ENCODE measurements at places on chromosomes 16 and 17. TPM values are rescaled to one million over a fixed set of nuclear protein-coding genes. Genes with fewer than 3 reads are reported as not detected.

DNA sequence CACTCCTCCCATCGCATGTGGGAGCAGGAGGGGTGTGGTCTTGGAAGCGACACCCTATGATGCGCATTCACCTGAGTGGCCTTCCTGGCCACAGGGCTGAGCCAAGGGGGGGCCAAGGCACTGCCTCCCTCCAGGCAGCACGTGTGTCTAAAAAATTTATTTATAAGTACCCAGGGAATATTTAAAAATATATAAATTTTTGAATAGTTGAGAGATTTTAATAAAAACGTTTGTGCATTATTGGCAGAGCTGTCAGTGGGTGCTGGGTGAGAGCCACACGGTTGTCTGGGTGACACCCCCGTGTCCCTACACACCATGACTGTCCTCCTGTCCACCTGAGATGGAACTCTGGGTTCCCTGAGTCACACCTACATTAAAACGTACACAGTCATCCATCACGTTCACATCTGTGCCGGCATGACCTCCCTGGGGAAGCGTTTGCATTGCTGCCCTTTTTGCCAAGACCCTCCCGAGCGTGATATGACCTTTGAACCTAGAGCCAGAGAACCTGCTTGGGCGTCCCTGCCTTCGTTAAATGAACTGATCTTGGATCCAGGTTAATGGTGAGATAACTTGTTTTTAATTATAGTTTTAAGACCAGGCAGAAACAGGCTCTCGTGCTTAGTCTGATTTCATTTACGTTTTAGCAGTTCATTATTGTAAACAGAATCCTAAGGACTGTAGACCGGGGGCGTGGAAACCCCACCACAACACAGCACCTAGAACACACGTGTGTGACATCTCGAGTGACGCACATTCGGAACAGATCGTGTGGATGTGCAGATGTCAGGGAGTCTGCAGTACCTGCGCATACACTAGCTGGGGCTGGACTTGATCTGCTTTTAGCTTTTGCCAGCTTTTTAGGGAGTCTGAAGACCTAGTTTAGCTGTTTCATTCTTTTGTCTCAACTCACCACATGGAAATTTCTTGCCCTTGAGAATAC is 192.8 kb upstream of the CHMP6 start:
- H3K27ac ChIP-seq: no peak overlapping the region
- peaks cover 30% of the 10 kb centered on the region for H3K4me1 ChIP-seq
- peaks cover 27% of the 10 kb centered on the region for H3K36me3 ChIP-seq
- no peaks in the 10 kb centered on the region for H3K27me3 ChIP-seq

- DNase-seq: peak; percentile 56
- no peaks in the 10 kb centered on the region for H3K27me3 ChIP-seq
- no peak overlapping the region for H3K4me3 ChIP-seq
- peaks cover 41% of the 10 kb centered on the region for H3K4me1 ChIP-seq
- no peak overlapping the region for H3K27ac ChIP-seq
- peaks cover 7% of the 10 kb centered on the region for H3K36me3 ChIP-seq
Observed at GRCh38 chr16:27374221-27374803, 27.7 kb upstream of the IL21R start.

DNA sequence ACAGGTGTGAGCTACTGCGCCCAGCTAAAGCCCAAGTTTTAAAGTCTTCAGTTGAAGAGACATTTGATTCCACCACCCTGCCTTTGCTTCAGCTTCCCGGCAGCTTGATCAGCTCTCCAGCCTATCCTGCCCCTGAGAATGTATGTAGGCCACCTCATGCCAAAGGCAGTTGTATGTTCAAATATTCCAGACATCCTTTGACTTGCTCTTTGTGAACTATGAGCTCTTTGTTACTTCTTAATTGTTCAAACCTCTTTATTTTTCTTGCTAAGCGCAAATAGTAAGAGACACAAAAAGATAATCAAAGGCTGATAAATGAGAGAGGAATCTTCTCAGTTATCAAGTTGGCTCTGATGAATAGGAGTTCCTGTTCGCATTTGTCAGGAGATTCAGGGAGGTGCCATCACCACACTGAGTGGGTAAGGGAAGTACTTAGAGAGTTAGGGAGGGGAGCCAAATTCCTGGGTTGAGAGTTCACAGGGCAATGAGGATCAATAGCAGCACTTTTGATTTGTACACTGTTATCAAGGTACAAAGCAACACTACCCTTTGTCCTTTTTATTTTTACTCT is 32.0 kb upstream of the SUPT4H1 start:
- H3K36me3 ChIP-seq: no peaks in the 10 kb centered on the region
- no peaks in the 10 kb centered on the region for H3K27me3 ChIP-seq
- DNase-seq: no peak
- no peak overlapping the region for H3K4me3 ChIP-seq

DNA sequence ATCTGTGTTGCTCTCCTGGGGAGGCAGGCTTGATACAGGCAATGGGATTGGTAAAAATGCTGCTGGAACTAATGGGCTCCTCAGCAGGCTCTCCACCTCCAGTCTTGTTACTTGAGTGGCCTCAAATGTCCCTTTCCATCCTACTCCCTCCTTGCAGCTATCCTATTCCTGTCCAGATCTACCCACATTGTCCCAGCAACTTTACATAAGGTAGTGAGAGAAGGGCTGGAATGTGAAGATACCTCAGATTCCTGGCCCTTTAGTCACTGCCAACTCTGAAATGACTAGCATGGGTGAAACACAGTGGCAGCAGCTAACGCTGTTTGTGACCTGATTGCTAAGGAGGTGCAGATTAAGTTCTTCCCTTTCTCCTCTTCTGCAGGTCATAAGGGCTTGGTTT is 210.1 kb upstream of the HS3ST4 start:
- H3K27ac ChIP-seq: no peak overlapping the region
- H3K4me3 ChIP-seq: no peak overlapping the region
- no peaks in the 10 kb centered on the region for H3K4me1 ChIP-seq

DNA sequence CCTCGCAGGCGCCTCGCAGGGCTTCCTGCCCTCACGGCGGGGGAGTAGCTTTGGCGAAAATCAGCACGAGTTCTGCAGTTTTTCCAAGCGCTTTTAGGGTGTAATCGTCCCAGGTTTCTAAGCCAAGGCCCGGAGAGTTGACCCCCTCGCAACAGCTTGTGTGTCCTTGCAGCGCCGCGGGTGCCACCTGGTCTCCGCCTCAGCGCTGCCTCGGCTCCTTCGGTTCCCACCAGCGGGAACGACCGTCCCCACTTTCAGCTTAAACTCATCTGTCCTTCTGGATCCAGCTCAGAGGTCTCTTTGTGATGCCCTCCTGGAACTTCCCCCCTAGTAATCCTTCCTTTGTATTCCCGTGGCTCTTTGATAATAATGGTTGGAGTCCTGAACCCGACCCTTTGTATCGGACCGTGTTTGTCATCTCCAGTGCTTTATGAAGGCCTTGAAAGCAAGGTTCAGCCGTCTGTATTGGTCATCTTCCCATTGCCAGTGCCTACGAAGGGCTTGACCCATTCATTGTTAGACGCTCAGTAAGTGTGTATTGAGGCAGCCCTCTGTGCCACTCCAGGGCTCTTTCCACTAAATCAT is 858 bp upstream of the SMARCE1 start:
- no peaks in the 10 kb centered on the region for H3K27me3 ChIP-seq
- peak overlapping the region; percentile 97 for H3K27ac ChIP-seq
- peaks cover 19% of the 10 kb centered on the region for H3K36me3 ChIP-seq
- H3K4me3 ChIP-seq: peak overlapping the region; percentile 92
- H3K4me1 ChIP-seq: peaks cover 37% of the 10 kb centered on the region
- no peak for DNase-seq

- H3K36me3 ChIP-seq: no peaks in the 10 kb centered on the region
- DNase-seq: no peak
- peaks cover 3% of the 10 kb centered on the region for H3K27me3 ChIP-seq
Observed at GRCh38 chr17:66900126-66901010, 64.1 kb upstream of the CACNG4 start.

- peaks cover 60% of the 10 kb centered on the region for H3K36me3 ChIP-seq
- no peak overlapping the region for H3K27ac ChIP-seq
- H3K4me1 ChIP-seq: peaks cover 3% of the 10 kb centered on the region
- no peaks in the 10 kb centered on the region for H3K27me3 ChIP-seq
Observed at GRCh38 chr17:4032738-4033137, 68.5 kb upstream of the ATP2A3 start.

The KCTD13 gene
- 37.9 TPM for total RNA-seq

The C17orf67 gene
- 3.9 TPM for total RNA-seq

The HSDL1 gene
- 13.1 TPM for total RNA-seq

Measured in activated CD4-positive, alpha-beta memory T cell treated with anti-CD3 and anti-CD28 coated beads for 36 hours (primary cell).